ENCODE measurements at places on chromosomes 1 and 21. TPM values are rescaled to one million over a fixed set of nuclear protein-coding genes. Genes with fewer than 3 reads are reported as not detected.

The LCE6A gene
- not detected for total RNA-seq

The PRRX1 gene
- total RNA-seq = not detected

The SHCBP1L gene
- not detected for total RNA-seq

The PCAT6 gene
- total RNA-seq = 0.51 TPM

The TGFB2 gene
- not detected for total RNA-seq

The BLZF1 gene
- total RNA-seq = 13.5 TPM
